ENCODE measurements at places on chromosomes 13 and 19.
A peak's percentile ranks its signal among the peaks of the same experiment; 100 is the strongest.

DNA sequence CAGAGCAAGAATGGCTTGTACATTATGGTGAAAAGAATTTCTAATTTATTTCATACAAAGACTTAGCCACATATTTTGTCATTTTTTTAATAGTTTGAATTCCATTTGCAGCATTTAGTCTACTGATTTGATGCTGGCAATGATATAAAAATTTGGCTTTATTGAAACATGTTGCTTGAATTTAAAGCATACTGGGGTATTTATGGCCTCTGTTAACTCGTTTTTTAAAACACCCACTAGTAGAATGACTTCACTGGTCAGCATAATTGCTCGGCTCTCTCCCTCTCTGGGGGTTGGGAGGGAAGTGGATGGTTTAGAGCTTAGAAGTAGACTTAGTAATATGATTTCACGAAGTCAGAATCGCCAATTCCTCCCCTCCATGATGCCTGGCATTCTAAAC, 354.9 kb upstream of the HTR2A start:
- no peak for DNase-seq

DNA sequence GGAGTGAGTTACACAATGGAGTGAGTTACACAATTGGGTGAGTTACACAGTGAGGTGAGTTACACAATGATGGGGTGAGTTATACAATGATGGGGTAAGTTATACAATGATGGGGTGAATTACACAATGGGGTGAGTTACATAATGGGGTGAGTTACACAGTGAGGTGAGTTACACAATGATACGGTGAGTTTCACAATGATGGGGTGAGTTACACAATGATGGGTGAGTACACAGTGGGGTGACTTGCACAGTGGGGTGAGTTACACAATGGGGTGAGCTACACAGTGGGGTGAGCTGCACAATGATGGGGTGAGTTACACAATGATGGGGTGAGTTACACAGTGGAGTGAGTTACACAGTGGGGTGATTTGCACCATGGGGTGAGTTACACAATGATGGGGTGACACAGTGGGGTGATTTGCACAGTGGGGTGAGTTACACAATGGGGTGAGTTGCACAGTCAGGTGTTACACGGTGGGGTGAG, 52.5 kb upstream of the GAS6 start:
- DNase-seq: no peak

GRCh38 chr19:55590617-55591016, 8.7 kb downstream of the FIZ1 start:
- no peak for DNase-seq

DNA sequence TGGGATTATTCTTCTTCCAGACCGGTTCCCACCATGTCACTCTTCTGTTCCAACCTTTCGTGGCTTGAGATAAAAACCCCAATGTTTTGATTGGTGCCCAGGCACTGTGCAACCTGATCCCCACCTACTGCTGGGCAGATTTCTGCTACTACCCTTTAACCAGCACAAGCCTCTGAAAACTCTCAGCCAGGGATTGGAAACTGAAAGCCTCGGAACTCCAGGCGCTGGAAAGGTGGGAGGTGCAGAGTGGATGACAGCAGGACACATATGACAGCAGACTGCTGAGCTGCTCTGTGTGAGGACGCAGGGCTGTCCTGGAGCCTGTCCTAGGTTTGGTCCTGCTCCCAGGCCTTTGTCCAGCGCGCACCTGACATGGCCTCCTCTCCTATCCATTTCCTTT, 68.5 kb upstream of the GTF3A start:
- no peak for DNase-seq

- DNase-seq: no peak
Observed at GRCh38 chr13:33172400-33172799, 113.2 kb downstream of the STARD13 start.

- DNase-seq: no peak
Observed at GRCh38 chr13:88097541-88097940, 426.4 kb downstream of the SLITRK5 start.

DNA sequence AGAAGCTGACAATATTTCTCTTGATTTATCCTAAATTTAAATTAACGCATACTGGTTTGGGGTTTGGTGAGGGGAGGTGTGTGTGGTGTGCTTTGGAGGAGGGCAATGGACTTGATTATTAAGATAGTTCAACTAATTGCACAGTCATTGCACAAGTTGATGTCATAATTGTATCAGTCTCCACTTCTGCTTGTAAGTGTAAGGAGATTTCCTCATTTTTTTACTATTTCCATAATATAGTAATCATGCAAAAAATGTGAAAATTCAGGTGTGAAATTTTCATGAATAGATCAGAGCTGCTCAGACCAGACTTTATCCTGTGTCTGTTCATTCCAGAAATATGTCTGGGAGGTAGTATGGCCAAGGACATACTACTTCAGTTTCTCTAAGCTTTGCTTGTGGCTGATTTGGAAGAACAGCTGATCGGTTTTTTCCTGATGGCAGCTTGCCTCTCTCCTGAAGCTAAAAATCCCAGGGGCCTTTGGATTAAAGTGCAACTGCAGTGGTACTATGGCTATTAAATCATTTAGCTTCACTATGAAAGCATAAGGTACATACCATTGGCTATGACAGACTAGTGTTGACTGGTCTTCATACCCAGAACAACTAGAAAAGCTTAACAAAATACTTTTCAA, 201.8 kb upstream of the MIR17HG start:
- DNase-seq: no peak

DNA sequence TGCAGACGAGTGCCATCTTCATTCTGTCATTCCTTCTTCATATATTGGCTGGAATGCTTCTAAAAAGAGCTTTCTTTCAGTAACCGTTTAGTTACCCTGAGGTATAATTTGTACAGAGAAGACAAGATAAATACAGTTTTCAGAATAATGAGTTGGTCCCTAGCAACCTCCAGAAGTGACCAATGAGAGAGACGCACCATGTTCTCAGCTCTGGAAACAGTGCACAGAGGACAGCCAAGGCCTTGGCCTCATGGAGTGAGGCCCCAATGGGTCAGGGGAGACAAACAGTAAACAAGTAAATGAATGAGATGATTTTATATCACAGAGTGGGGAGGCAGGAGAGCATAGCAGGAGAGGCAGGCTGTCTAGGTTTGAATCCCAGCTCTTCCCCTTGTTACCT, 90.7 kb downstream of the DPF1 start:
- no peak for DNase-seq

DNA sequence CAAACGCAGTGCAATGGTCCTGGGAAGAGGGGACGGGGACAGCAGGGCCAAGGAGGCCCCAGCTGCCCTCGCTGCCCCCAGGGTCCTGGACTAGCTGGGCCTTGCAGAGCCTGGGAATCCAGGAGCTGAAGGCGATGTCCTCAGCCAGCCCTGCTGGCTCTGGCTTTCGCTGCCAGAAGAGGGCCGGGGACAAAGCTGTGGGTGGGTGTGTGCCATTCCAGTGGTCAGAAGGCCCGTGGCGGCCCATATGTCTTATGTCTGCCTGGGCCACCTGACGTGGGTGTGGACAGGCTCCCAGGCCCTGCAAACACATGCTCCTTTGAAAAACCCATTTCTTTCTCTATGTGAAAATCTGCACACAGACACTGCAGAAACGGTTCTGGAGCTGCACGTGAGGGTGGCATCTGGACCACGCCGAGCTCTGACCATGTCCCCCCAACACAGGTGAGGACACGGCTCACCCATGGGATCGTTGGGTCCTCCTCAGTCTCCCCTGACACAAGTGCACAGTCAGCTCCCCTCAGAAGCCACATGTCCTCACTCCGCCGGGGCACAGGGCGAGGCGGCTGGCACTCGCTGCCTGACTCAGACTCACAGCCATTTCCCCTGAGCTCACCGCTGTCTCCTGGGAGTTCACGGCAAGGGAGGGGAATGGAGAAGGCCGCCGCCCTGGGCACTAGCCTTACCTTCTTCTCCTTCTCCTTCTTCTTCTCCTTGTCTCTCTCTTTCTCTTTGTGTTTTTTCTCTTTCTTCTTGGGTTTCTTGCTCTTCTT, 16.9 kb downstream of the IZUMO4 start:
- DNase-seq: peak; percentile 48

GRCh38 chr13:91520952-91521351, 122.5 kb downstream of the GPC5 start:
- no peak for DNase-seq

- peak; percentile 28 for DNase-seq
Observed at GRCh38 chr19:4474514-4475022, 2.5 kb downstream of the HDGFL2 start.

- DNase-seq: no peak
Observed at GRCh38 chr13:49086722-49087121, 111.0 kb downstream of the FNDC3A start.

DNA sequence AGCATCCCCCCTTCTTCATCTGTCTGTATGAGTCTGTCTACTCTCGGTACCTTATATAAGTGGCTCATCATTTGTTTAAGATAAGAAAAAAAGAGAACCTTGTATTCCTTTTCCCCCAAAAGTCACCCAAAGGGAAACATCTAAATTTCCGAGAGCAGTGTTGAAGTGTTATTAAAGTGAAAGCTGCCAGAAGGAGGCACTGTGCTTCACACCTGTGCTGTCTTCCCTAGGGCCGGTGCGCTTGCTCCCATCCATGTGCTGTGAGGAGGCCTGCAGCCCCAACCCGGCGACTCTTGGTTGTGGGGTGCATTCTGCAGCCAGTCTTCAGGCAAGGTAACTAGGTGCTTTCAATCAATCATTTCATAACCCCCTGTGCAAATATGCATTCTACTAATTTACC, 97.5 kb downstream of the TNFRSF19 start:
- DNase-seq: no peak

DNA sequence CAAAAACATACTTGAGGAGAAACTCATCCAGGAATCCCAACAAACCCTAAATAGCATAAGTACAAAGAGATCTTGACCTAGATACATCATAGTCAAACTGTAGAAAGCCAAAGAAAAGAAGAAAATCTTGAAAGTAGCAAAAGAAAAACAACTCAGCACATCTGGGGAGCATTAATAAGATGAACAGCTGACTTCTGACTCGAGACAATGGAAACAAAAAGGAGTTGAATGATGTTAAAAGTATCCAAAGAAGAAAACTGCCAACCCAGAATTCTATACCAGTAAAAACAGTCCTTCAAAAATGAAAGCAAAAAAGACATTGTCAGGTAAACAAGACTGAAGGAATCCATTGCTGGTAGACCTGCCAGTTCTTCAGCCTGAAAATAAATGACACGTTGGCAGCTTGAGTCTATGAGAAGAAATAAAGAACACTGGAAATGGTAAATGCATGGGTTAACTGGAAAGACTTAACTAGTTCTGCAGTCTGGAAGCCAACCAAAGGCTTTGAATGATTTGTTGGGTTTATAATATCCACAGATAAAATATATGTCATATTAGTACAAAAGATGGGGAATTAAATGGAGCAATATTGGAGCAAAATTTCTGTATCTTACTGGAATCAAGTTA, 46.8 kb downstream of the TSSK6 start:
- no peak for DNase-seq

DNA sequence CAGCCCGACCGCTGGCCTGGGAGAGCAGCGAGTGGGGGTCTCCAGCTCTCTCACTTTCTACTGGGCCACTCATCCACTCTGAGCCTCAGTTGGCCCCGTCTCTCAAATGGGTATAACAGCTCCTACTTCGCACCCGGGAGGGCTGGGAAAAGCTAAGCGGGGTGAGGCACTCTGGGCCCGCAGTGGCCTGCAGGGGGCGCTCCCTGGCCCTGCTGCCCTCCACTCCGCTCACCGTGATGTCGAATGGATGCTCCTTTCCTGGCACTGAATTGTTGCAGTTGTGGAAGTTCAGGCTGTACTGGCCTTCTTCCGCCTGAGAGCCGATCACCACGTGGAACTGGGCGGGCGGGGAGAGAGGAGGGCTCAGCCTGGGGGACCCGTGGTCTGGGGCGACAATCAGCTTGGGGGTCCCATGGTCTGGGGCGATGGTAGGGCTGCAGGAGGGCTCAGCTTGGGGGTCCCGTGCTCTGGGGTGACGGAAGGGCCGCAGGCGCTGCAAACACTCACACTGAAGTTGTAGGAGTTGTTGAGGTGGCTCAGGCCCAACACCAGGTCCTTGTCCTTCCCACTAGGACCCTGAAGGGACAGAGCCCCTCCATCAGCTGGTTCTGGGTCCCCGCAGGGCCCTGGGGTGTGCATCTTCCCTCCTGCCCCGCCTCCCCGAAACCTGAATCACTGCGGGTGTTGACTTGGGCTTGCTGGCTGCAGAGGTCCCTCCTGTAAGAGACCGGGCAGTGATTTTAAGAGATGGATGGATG, 3.9 kb downstream of the GPR108 start:
- DNase-seq: no peak

- no peak for DNase-seq
Observed at GRCh38 chr13:33289966-33290365, 4.4 kb upstream of the STARD13 start.

DNA sequence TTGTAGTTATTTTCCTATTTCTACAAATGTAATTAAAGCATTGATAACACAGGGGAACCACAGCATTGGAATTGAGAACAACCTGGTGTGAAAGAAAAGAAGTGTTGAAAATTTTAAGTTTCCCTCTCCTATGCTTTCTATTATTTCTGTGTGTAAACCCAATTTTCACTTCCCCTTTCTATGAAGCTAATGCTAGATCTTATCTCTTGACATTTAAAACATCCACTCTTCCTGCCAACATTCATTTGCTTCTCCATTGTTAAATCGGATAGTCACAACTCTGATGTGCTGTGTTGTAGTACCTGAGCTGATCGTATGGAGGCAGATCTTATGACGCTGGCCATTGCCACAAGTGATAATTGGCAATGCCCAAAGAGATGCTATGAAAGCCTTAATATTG, 203.0 kb downstream of the ITGBL1 start:
- no peak for DNase-seq

GRCh38 chr19:58409010-58409790, 751 bp downstream of the ZNF584 start:
- no peak for DNase-seq

DNA sequence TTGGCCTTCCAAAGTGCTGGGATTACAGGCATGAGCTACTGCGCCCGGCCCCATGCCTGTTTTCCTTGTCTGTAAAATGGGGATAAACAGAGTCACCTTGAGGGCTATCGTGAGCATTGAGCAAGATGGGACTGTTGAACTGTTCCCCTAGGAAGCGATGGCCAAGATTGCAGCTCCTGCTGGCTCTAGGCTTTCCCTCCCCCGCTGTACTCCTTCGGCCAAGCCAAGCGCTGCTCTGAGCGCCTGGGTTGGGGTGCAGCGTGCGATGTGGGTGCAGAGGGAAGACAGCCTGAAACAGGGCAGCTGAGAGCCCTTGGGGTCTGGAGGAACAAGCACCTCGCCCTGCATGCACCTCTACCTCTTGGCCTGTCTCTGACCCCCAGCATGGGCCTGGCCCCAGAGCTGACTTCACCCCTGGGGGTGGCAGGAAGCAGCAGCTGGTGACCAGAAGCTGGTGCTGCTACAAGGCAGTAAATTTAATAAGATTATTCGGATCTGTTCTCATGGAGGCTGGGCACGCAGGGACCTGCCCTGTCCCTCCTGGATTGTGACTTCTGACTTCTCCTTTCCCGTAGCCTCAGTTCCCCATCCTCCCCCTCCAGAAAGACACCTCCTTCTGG, 5.3 kb downstream of the GNG8 start:
- DNase-seq: no peak

DNA sequence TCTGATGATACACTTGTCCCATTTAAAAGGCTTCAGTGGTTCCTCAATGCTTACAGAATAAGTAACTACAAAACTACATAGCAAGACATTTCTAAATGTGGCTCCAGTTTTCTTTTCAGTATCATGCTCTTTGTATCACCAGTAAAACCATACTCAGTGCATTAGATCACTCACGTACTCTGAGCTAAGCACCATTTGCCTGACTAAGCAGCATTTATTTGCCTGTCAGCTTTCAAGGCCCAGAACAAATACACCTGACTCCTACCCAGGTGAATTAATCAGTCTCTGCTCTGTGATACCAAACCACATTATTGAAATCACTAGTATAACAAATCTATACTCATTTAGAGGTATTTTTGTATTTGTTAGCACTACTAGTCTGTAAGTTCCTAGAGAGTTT, 47.4 kb upstream of the PCDH20 start:
- no peak for DNase-seq

Measured in T1000 (cell line).